ENCODE measurements at places on chromosomes 11 and 22.

- no peak for DNase-seq
Measured at GRCh38 chr11:65538915-65539743, 14.2 kb downstream of the SCYL1 start.

DNA sequence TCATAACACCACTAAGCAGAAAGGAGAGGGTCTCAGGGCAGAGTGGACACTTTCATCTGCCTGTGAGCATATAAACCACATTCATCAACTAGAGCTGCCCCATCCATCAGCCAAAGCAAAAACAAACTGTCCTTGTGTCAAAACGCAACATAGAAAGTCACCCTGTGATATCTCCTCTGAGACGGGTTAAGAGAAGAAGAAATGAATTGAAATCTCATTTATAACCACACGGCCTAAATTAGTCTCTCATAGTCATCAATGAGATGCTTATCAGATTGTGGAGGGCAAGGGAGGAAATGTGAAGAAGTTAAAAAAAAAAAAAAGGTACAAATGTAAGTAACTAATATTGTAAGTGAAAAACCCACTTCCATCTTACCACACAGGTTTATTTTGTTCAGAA, 75.7 kb downstream of the SIK3 start:
- peak; percentile 43 for DNase-seq

DNA sequence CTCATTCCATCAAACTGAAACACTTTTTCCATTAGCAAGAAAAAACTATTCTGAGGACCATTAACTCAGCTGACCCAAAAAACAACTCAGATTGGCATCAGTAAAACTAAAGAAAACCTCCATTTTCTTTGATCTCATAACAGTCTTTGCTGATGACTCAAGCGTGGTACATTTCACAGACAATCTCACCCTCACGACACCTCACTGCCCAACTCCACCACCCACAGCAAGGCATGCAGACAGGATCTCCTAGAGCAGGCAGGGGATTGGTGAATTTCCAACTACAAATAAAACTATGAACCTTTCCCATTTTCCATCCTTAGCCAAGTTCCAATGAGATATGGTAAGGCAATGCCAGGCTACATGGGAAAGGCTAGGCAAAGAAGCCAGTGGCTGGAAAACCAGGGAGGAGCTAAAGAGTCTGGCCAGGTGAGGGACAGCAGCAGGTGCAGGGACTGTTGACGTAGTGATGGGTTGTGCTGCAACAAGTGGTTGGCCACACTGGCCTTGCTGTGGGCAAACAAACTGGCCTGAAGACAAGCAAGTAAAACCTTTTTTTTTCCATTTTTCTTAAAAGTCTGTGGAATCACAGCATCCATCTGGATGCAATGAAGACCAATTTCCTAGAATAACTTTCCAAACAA, 97.2 kb downstream of the SERGEF start:
- DNase-seq: no peak

DNA sequence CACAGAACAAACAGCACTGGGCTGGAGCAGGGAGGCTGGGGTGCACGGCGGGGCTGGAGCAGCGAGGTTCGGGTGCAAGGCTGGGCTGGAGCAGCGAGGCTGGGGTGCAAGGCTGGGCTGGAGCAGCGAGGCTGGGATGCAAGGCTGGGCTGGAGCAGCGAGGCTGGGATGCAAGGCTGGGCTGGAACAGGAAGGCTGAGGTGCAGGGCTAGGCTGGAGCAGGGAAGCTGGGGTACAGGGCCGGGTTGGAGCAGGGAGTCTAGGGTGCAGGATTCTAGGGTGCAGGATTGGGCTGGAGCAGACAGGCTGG, 198.5 kb downstream of the BRD1 start:
- DNase-seq: no peak

GRCh38 chr22:31274017-31274416, 18.3 kb downstream of the PIK3IP1 start:
- no peak for DNase-seq

DNA sequence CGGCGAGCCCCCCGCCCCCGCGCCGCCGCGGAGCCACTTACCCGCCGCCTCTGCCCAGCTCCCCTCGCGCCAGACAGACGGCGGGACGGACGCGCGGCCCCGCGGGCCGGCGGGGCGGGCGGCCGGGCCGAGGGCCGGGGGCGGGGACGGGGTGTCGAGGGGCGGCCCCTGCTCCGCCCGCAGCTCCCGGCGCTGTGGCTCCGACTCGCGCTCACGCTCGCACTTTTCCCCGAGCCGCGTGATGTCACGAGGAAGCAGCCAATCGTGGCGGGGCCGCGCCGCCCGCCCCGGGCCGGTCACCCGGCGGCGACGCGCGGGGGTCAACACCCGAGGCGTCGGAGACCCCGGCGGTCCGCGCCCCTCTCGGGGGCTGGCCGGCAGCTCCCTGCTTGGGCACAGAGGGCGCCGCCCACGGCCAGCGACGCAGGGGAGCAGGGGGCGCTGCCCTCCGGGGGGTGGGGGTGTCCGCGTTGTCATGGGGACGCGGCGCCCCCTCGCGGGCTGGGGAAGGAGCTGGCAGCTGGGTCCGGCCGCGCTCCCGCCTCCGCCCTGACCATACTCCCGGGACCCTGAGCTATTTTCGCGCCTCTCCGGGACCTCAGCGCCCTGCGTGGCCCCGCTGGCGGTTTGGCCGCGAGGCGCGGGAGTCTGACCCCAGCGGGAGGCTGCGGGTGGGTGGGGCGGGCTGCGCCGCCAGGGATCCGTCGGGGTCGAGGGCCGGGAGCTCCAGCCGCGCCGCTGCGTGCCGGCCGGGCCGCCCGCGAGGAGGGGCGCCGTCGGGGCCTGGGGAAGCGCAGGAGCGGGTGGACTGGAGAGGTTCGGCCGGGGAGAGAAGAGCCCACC, at the start of gene CHRM4:
Gene CHRM4 (minus strand): TSS at position 199 of the 843 bp plus-strand sequence. CDS start 5,219 bp downstream, outside the sequence.
- no peak for DNase-seq

DNA sequence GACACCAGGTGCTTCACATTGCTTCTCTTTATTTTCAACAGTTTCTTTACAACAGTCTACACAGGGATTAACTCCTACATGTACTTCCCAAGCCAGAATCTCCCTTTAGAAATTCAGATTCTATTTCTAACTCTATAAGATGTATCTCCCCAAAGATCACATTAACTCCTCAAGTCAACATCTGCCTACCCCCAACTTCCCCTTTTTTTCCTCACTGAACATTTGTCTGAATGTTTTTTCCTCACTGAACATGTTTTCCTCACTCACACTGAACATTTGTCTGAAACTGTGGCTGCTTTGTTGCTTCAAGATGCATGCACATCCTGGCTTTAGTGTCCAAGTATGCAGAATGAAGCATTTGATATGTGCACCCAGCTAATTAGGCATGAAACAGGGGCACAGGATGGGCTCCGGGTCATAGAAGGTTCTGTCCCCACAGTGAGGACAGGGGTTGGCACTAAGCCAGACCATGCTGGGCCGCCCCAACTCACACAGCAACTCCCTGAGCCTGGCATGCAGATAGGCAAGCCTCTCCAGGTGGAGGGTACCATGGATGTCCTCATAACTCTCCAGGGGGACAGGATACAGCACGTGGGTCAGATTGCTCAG, 11.3 kb downstream of the PRAME start:
- DNase-seq: no peak

All from CD4-positive, alpha-beta T cell treated with Interleukin-6 at 100 ng/mL for 8 hours (primary cell).